Activated B cell treated with CpG ODN at 0.5 μM for 24 hours (primary cell): ENCODE measurements at places on chromosomes 1 and 21.

- no peak for DNase-seq
Observed at GRCh38 chr1:56417646-56418045, 161.7 kb downstream of the PLPP3 start.

DNA sequence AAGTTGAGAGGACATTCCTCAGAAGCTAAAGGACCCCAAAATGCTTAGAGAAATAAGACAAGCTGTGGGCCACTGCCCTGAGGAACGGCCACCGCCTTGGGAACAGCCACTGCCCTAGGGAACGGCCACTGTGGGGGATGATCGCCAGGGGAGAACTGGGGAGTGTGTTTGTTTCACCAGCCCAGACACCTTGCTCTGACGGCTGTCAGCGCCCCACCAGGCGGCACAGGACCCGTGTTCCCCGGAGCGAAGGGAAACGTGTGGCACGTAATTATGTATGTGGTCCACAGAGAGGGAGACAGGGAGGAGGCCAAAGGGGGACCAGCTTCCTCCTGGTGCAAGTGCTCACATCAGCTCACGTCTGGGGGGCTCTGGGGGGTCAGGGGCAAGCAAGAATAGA is 45.8 kb upstream of the RIPK4 start:
- no peak for DNase-seq

DNA sequence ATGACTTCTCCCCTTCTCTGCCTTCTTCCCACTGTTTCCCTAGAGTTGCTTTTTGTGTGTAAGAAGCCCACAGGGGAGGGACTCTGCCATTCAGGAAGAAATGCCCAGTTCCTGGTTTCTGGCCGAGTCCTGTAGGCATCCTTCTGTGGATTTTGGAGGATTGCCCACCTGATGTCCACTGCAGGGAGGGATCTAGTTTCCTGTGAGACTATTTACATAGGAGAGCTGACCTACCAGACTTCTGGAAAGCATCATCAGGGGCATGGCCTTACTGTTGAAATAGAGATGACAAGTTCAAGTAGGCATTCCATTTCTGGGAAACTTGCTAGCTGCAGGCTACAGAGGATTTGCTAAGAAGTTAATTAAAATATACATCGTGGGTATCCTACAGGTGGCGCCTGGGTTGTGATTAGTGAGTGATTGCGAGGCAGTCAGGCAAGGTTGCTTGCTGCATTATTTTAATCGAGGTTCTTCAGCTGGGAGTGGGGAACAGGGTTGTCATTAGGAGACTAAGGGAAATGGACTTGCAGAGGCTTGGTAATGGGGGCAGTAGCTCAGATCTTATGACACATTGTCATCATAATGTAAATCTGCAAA is 148.7 kb downstream of the HHAT start:
- no peak for DNase-seq

DNA sequence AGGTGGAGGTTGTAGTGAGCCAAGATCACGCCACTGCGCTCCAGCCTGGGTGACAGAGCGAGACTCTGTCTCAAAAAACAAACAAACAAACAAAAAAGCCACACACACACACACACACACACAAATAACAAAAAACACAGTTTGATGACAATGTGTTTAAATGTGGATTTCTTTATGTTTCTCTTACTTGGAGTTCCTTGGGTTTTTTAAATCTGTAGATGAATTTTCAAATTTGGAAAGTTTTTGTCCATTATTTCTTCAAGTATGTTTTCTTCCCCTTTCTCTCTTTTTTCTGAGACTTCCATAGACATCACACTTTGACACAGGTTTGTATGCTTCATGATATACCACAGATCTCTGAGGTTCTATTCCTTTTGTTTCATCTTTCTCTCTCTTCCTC is 12.1 kb upstream of the PPIE start:
- DNase-seq: no peak

DNA sequence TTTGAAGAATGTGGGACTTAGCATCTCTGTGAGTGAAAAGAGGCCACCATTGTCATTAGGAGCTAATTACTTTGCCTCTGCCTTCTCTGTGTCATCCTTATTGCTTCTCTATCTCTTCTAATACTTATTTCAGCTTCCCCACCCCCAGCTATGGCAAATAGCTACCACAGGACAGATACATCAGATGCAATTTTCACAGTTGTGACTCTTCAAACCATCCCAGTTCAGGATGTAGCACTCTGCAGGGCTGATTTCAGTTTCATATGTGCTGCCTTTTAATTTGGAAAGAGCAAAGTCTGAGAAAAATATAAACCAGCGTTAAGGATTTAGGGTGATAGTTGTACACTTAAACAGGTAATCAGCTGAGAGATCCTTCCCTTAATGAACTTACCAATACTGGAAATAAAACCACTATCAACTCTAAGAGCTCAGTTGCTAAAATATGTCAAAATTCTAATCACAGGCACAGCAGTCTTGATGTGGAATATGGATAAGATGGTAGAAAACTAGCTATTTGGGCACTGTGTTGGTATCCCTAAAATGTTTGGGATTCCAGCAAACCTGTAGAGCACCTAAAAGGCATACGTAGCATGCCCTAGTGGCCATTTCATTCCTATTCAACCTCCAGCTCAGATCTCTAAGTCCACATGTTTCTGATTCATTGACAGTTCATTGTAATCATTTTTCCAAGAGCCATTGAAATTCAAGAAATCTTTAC is 148.4 kb downstream of the SYT2 start:
- DNase-seq: no peak
